Caudate nucleus (tissue), 63 donors: ENCODE measurements at places on chromosomes 16 and 17.

- no peak for DNase-seq
Observed at GRCh38 chr17:77723909-77724875, 234.3 kb upstream of the TNRC6C start.

GRCh38 chr17:47629826-47630225 lies 19.9 kb upstream of the KPNB1 start:
- no peak for DNase-seq

- no peak for DNase-seq
Observed at GRCh38 chr17:59409336-59410048, 78.0 kb downstream of the YPEL2 start.

DNA sequence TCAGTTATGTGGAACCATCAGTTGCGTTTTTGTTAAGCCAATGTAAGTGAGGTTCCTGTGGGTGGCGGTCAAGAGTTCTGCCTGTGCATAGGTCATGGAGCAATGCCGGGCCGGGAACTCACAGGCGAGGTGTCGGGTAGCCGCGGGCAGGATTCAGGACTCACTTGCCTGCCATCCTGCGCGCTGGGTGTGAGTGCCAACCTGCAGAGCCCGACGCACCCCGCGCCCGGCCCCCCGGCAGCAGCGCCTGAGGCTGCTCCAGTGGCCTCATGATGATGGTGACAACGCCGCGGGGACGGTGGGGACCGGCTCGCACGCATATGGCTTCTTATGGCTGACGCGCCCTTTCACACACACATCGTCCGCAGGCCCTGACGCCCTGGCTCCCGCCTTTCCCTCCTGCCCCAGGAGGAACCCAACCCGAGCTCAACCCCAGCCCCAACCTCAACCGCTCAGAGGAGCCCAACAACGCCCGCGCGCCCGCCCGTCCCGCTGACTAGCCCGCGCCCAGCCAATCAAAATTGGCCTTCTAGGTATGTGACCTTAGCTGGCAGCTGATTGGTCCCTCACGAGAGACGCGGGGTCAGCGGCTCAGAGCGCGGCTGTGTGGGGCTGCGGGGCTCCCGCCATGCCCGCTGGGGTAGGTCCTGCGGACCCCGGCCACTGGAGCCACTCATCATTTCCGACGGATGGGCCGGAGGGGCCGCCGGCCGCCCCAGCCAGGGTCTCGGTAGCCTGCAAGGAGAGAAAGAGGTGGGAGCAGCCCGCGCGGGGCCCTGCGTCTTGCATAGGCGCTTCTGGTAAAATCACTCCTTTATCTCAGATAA lies at the start of gene C16orf95:
TSS of gene C16orf95 (minus strand) at position 470 of the 827 bp plus-strand sequence. CDS start at position 320, 150 bp downstream.
- peak; percentile 93 for DNase-seq

GRCh38 chr17:76370261-76370993 lies 14.0 kb upstream of the SPHK1 start:
- no peak for DNase-seq

DNA sequence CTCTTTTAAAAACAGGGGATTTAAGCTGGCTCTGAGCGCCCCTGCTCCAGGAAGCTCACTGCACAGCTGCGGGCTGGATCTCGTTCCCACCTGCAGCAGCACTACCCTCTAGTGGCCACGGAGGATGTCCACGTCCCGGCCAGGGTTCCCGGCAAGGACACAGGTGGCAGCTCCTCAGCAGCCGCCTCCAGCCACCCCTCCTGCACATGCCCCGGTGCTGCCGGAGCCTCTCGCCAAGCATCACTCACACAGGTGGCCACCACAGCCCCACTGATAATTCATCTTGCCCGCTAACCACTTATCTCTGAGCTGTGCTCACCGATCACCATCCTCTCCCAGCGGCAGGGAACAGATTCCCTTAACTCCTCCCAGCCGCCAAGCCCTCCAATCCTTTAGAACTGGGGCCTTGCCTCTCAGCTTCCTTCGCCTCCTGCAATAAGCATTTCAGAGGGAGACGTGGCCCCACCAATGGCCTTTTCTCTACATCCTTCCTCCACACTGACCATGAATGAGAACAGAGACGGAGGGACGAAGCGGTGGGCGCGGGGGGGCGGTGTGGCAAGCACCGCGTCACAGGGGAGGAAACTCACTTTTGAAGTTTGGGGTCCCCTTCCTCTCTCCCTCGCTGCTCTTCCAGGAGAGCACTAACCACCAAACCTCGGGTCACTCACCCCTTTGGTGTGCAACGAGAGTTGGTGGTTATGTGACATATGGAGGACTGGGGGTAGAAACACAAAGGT lies 222.1 kb downstream of the RBFOX3 start:
- peak; percentile 21 for DNase-seq

- no peak for DNase-seq
Observed at GRCh38 chr16:88424587-88425235, 28.4 kb upstream of the ZFPM1 start.

DNA sequence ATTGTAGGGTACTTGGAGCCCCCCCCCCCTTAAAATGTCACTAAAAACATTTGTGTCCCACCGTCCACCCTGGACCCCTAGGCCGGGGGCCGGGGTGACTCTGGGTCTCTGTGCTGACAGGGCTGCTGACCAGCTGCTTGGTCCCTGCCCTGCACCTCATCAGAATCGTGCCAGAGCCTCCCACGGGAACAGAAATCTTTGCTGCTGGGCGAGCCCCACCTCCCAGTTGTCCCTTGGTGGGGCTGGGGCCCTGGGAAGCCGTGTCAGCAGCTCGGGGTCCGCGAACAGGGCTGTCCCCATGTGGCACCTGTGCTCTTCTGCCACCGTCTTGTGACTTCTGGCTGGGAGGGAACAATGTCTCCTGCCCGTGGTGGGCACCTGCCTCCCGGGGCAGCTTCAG lies 18.5 kb downstream of the KCTD5 start:
- DNase-seq = no peak

GRCh38 chr16:81657224-81657623 lies 121.9 kb upstream of the PLCG2 start:
- no peak for DNase-seq

DNA sequence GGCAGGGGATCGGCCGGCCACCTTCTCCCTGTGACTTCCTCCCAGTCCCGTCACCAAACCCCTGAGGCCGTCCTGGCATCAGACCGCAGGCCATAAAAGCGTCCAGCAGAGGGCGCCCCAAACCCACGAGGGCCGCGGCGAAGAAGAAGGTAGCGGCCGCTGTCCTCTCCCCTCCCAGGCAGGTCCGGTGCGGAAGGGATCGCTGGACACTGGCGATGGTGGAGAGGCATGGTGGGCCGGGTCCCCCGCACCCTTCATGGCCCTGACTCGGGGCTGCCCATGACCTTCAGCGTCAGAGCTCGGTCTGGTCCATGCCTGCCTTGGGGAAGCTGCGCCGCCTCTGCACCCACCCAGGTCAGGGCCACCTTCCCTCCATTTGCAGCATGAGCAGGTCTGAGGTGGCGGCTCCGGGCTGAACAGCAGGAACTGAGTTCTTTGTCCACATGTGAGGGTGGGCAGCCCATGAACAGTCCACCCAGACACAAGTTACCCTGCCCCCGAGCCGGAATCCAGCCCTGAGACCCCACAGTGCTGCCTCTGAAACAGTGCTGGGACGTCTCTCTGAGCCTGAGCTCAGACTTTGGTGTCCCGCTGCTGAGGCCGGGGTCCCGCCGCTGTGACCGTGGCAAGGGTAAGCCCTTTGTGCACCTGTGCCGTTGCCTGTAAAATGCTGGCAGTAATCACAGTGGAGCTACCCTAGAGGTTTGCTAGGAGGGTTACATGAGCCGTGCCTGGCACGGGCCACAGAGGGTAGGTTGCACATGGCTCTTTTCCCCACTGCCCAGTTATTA lies 40.8 kb upstream of the CMIP start:
- peak; percentile 64 for DNase-seq

DNA sequence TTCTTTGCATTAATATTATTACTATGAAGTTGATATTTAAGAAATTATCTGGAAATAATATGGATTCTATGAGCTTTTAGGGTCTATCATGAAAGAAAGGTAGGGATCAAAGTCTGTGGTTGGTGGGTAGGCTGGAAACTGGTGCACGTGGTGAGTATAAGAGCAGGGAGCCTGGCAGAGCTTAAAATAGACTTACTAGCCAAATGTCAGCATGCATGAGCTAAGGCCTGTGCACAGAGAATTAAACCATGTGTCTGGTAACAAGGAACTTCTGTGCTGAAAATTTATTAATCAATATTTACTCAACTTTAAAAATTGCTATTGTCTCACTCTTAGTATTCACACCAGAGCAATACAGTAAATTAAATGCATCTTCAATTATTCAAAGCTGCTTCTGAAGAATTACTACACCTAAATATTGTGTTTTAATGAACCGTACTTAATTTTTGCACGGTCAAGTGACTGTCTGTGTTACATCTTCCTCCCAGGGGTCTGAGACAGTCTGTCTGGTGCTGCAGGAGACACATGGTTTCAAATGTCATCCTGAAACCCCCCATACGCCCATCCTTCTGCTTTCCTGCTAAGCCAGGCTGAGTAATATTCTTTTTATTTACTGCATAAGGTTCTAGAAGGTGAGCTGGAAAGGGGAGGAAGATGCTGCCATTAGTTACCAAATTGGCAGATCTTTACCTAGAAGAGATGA lies 161.0 kb upstream of the NLRP1 start:
- DNase-seq = no peak

DNA sequence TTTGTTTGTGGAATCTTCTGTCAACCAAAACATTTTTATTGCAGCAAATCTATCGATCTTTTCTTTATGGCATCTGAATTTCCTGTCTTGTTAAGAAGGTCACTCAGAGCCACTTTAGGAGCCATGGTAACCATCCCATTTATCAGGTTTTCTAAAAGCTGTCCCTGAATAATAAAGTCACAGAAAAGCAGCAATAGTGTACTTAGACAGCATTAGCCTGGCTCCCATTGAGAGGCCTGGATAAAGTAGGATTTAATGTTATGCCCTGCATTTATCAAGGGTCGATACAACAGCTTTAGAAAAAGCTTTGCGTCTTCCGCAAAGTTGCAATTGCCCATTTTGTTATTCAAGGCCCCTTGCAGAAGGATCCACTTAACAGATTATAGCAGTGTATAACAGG lies 10.1 kb upstream of the CD300LF start:
- no peak for DNase-seq
